ENCODE measurements at places on chromosomes 4 and X. TPM values are rescaled to one million over a fixed set of nuclear protein-coding genes. Genes with fewer than 3 reads are reported as not detected.

Gene TRIM61
- total RNA-seq, result 1.4 TPM

GRCh38 chr4:85369703-85370380 is 105.1 kb upstream of the ARHGAP24 start:
- H3K27ac ChIP-seq, result no peak overlapping the region
- no peaks in the 10 kb centered on the region for H3K4me1 ChIP-seq
- DNase-seq, result no peak
- H3K36me3 ChIP-seq, result no peaks in the 10 kb centered on the region
- H3K27me3 ChIP-seq, result no peaks in the 10 kb centered on the region
- H3K4me3 ChIP-seq, result no peak overlapping the region

GRCh38 chrX:155592331-155592730 is 20.4 kb downstream of the TMLHE start:
- no peaks in the 10 kb centered on the region for H3K27me3 ChIP-seq
- no peaks in the 10 kb centered on the region for H3K36me3 ChIP-seq
- DNase-seq, result no peak
- H3K4me1 ChIP-seq, result no peaks in the 10 kb centered on the region
- no peak overlapping the region for H3K4me3 ChIP-seq
- no peak overlapping the region for H3K27ac ChIP-seq

GRCh38 chrX:48826876-48827653 is 752 bp downstream of the ERAS start:
- H3K27ac ChIP-seq, result no peak overlapping the region
- peaks cover 22% of the 10 kb centered on the region for H3K27me3 ChIP-seq
- no peaks in the 10 kb centered on the region for H3K4me1 ChIP-seq
- H3K36me3 ChIP-seq, result no peaks in the 10 kb centered on the region
- H3K4me3 ChIP-seq, result no peak overlapping the region

GRCh38 chr4:7384929-7385890 is 49.5 kb downstream of the PSAPL1 start:
- no peak overlapping the region for H3K4me3 ChIP-seq
- no peaks in the 10 kb centered on the region for H3K27me3 ChIP-seq
- H3K36me3 ChIP-seq, result no peaks in the 10 kb centered on the region
- peaks cover 9% of the 10 kb centered on the region for H3K4me1 ChIP-seq
- H3K27ac ChIP-seq, result no peak overlapping the region
- DNase-seq, result no peak

- no peak overlapping the region for H3K4me3 ChIP-seq
- no peak for DNase-seq
- H3K27ac ChIP-seq, result no peak overlapping the region
- no peaks in the 10 kb centered on the region for H3K4me1 ChIP-seq
- H3K36me3 ChIP-seq, result no peaks in the 10 kb centered on the region
These were observed 545.0 kb downstream of the TMA16 start for GRCh38 chr4:164039482-164039881.

Gene CT45A6
- not detected for total RNA-seq

GRCh38 chr4:18578307-18578706 is 556.8 kb upstream of the LCORL start:
- H3K27ac ChIP-seq, result no peak overlapping the region
- no peaks in the 10 kb centered on the region for H3K27me3 ChIP-seq
- no peaks in the 10 kb centered on the region for H3K36me3 ChIP-seq
- H3K4me1 ChIP-seq, result no peaks in the 10 kb centered on the region
- H3K4me3 ChIP-seq, result no peak overlapping the region

GRCh38 chrX:96906741-96907140 is 23.0 kb downstream of the RPA4 start:
- H3K4me3 ChIP-seq, result no peak overlapping the region
- peaks cover 5% of the 10 kb centered on the region for H3K27me3 ChIP-seq
- H3K36me3 ChIP-seq, result no peaks in the 10 kb centered on the region
- no peak overlapping the region for H3K27ac ChIP-seq
- DNase-seq, result no peak

DNA sequence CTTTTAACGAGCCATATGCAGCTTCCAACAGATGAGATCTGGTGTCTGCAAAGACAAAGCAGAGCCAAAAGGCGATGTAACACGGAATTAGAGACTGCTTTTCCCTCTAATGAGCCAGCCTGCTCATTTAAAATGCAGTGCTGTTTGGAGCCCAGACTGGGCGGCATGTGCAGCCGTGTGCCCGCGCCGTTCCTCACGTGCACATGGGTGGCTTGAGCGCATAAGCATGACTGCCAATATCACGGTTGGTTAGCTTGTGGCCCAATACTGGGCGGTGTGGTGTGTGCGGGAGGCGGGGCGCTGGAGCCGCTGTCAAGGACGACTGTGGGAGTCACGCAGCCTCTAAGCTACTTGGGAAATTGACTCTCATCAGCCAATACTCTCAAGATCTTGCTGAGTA is 87.0 kb upstream of the SCOC start:
- no peak for DNase-seq
- H3K4me3 ChIP-seq, result no peak overlapping the region
- H3K4me1 ChIP-seq, result no peaks in the 10 kb centered on the region
- peaks cover 2% of the 10 kb centered on the region for H3K36me3 ChIP-seq

GRCh38 chr4:99300934-99301333 is 10.1 kb upstream of the ADH1A start:
- DNase-seq, result peak; percentile 100
- no peaks in the 10 kb centered on the region for H3K27me3 ChIP-seq
- H3K4me1 ChIP-seq, result peaks cover 17% of the 10 kb centered on the region

- H3K4me1 ChIP-seq, result no peaks in the 10 kb centered on the region
- H3K27ac ChIP-seq, result no peak overlapping the region
- H3K4me3 ChIP-seq, result no peak overlapping the region
- DNase-seq, result no peak
- H3K36me3 ChIP-seq, result no peaks in the 10 kb centered on the region
These were observed 93.8 kb downstream of the SLC2A9 start for GRCh38 chr4:9927341-9928007.

Gene WDR17
- total RNA-seq, result 4.9 TPM

Gene GLOD5
- total RNA-seq, result 2.0 TPM
